ENCODE measurements at places on chromosomes 12 and 14.

DNA sequence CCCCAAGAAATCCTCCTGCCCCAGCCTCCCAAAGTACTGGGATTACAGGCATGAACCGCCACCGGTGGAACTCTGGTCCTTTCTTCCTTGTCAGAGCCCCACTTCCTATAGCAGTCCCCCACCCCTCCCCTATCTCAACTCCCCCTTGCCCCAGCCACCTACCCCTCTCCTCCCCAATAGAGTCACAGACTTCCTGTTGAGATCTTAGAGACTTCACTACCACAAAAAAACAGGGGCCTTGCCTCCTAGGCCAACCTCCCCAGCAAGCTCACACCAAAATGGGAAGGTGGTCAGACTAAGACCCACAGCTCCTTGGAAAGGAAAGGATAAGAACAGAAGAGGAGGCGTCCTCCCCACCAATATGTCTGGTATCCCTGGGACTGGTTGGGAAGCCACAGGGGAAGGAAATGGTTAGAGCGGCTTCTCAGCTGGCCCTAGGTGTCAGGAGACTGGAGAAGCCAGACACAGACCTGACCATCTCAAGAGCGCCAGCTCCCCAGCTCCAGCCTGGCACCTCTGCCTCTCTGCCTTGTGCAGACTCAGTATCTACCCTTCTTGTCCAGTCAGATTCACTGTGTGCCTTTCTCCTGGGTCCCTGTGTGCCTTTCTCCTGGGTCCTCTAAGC lies 8.5 kb downstream of the ITGB7 start:
- no peak for DNase-seq

DNA sequence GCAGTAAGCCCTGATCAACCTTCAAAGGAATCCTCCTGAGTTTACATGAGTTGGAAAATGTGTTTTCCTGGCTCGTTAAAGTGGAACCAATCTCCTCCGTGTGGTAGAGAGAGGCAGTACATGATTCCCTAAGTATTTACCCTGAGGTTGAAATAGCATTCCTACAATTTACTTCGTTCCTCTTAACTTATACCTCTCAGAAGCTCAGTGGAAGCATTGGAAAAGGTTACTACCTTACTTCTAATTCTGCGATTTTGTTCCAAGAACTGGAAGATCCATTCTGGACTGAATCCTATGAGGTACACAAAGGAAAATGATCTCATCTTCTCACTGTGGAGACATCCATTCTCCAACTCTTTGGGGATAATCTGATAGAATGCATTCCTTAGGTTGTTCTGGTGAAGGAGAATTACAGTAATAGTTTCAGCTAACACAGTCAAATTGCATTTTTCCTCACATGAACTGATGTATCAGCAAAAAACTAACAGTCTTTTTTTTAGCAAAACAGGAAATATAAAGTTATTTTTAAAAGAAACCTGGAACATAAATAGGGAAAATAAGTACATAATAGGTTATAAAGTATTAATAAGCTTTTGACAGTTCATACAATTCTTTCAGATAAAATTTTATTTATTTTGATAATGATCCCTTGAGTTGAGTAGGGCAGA lies 475.6 kb downstream of the PDZRN4 start:
- no peak for DNase-seq

DNA sequence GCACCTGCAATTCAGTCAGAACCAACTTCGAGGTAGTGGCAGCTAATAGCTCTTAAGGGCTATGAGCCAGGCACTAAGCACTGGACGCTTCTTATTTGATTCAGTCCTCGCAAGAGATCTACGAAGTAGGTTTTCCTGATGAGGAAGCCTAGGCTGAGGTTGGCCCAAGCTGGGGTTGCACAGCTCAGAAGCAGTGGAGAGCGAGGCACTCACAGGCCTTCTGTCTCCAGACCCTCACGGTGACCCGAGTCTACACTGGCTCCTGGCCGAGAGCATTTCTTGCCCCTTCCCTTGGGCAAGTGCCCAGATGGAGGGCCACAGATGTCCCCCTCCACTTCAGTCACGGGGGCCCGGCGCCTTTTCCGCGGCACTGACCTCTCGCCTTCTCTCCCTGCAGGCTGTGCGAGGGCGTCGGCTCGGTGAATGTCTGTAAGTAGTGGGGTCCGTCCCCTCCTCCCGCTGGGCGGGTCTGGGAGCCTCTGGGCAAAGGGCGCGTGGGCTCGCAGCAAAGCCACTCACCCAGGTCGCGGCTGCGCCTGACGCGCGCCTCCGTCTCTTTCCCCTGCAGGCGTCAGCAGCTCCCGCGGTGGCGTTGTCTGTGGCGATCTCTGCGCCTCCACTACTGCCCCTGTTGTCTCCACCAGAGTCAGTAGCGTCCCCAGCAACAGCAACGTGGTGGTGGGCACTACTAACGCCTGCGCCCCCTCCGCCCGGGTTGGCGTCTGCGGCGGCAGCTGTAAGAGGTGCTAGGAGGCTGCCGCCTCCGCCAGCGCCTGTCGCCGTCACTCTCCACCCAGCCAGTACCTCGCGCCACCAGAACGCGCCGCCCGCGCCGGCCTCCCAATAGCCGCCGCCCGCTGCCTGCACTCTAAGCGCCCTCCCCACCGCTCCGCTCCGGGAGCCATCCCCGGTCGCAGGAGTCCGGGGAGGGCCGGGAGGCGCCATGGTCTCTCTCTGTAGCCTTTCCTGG lies 13.1 kb downstream of the KRT83 start:
- DNase-seq, result peak; percentile 59

DNA sequence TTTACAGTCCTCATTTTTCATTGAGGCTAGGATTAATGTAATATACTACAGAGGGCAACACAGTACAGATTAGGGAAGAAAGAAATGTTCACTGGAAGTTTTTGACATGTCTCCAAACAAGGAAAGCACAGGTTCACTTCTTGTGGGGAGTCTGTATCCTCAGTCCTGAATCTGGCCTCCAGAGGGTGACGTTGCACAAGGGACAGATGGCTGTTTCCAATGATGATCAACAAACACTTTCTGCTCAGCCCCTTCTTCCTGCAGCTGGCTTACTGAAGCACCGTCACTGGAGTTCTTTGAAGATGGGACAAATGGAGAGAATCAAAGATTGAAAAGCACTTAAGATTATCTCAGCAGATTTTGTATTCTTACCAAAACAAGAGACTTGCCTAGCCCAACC lies 123.3 kb upstream of the OR4E1 start:
- DNase-seq, result peak; percentile 39

DNA sequence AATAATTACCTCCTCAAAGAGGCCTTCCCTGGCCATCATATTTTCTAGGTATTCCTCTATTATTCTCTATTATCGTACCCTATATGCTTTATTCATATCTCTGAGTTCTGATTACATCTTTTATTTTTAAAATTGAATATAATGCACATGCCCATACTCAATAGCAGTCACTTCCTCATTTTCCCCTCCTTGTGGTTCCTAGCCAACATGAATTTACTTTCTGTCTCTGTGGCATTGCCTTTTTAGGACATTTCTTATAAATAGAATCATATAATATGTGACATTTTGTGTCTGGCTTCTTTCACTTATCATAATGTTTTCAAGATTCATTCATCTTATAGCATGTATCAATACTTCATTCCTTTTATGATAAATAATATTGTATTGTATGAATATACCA lies 74.4 kb upstream of the TRHDE start:
- DNase-seq, result no peak

DNA sequence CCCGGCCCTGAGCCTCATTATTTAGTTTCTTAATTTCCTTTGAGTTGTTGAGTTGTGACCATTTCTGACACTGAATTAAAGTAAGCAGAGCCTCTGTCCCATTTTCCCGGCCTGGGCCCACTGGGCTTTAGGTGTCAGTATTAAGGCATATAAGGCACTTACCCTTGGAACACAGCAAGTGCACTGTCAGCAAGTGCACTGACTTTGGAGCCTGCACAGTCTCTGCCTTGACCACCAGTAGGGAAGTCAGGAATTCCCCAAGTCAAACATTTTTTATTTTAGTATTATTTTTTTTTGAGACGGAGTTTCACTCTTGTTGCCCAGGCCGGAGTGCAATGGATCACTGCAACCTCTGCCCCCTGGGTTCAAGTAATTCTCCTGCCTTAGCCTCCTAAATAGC lies 56.6 kb downstream of the MAX start:
- no peak for DNase-seq

GRCh38 chr12:131118371-131118770 lies 164.7 kb downstream of the ADGRD1 start:
- no peak for DNase-seq

GRCh38 chr12:75177997-75178396 lies 31.6 kb downstream of the KCNC2 start:
- DNase-seq, result no peak

DNA sequence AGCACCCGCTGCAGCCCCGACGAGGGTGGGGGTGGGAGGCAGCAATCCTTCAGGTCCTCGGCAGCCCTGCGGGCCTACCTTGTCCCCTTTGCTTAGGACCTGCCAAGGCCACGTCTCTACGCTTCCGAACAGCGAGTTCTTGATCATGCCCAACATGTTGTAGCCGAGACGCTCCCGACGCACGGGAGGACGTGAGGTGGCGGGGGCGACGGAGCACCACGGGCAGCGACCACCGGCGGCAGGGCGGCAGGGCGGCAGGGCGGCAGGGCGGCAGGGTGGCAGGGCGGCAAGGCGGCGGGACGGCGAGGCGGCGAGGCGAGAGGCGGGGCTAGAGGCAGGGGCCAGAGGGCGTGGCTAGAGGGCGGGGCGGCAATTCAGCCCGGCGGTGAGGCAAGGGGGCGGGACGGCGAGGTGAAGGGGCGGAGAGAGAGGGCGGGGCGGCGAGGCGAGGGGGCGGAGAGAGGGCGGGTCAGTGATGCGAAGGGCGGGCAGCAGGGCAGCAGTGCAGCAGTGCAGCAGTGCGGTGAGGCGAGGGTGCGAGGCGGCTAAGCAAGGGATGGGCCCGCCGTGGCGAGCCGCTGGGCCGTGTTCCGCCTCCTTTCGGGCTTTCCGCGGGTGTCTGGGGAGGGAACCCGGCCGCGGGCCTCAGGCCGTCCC lies at the start of gene HEBP1:
HEBP1 (minus strand) TSS at position 307 of the 657 bp plus-strand sequence; CDS start at position 156, 151 bp downstream.
- peak; percentile 100 for DNase-seq

DNA sequence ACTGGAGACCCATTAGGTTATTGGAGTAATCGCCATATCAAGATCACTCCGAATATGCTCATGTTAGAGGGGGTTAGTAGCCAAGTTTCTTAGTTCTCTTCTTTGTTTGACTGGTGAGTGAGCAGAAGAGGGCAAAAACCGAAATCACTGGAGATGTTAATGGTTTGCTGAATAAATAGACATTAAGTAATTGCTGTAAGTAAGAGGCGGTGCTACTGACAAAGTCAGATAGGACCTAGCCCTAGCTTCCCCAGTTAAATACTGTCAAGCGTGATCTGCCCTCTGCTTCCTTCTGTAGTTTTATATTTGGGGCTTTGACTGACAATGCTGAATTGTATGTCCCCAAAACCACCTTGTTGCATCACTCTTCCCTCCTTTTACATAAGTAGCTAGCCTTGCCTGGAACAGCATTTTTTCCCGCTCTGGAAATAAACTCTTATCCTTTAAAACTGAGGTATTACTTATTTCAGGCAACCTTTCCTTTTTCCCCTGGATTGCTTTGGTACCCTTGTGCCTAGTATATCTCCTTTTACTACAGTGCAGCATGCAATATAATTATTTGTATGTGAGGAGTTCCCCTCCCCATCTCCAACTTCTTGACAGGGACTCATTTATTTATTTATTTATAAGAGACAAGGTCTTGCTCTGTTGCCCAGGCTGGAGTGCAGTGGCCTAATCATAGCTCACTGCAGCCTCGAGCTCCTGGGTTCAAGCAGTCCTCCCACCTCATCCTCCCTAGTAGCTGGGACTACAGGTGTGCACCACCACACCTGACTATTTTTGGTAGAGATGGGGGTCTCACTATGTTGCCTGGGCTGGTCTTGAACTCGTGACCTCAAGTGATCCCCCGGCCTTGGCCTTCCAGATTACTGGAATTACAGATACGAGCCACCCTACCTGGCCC lies 1.4 kb downstream of the SNRPF start:
- no peak for DNase-seq

GRCh38 chr12:68608191-68608590 lies 2.5 kb upstream of the RAP1B start:
- DNase-seq, result no peak

GRCh38 chr14:93688820-93689219 lies 99.5 kb downstream of the PRIMA1 start:
- no peak for DNase-seq

DNA sequence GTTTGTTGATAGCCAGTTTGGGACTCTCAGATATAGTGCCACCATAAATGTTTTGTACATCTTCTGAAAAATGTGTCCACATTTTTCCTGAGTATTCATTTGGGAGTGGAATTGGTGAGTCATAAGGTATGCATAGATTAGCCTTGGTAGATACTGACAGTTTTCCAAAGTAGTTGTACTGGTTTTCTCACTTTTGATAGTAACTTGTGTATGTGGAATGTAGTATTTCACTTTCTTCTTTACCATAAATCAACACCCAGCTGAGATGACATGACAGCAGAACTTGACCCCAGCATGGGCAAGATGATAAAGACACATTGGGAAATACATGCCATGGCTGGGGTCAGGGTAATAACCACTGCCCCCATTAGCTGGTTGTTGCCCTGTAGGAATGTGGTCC lies 5.4 kb downstream of the FBXW8 start:
- no peak for DNase-seq

DNA sequence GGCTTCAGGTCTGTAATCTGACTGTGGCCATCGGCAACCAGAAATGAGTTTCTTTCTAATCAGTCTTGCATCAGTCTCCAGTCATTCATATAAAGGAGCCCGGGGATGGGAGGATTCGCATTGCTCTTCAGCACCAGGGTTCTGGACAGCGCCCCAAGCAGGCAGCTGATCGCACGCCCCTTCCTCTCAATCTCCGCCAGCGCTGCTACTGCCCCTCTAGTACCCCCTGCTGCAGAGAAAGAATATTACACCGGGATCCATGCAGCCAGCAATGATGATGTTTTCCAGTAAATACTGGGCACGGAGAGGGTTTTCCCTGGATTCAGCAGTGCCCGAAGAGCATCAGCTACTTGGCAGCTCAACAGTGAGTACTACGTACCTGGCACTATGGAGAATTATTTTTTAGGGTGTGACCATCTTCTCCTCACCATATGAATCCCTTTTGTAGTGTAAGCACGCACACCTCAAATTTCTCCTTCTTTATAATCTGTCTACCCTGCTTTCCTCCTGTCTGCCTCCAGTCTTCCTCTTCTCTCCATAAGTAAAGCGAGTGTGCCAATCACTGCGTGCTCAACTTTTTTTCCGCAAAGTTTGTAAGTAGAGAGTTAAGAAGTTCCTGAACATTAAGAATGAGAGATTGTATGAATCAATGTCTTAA lies at the start of gene TPH2:
TPH2 (plus strand) TSS at position 118 of the 658 bp plus-strand sequence; CDS start at position 260, 142 bp downstream.
- DNase-seq, result peak; percentile 68

DNA sequence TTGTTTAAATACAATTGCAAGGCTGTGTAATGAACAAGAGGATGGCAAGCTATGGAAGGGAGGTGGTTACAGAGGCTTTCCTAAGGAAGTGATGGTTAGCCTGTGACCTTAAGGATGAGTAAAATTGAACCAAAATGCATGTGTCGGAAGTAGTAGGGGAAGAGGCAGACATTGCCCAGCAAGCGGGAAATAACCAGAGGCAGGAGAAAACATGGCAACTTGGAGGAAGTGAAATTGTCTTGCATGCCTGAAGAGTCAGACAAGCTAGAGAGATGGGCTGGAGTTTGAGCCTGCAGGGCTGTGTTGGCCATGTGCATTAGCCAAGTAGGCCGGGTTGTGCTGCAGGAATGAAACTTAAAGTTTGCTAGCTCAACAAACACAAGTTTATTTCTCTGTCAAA lies 96.2 kb downstream of the BTG1 start:
- DNase-seq, result no peak
